ENCODE measurements at places on chromosomes 2 and 18.

GRCh38 chr2:199443589-199444130, 14.1 kb downstream of the SATB2 start:
- DNase-seq, result no peak

DNA sequence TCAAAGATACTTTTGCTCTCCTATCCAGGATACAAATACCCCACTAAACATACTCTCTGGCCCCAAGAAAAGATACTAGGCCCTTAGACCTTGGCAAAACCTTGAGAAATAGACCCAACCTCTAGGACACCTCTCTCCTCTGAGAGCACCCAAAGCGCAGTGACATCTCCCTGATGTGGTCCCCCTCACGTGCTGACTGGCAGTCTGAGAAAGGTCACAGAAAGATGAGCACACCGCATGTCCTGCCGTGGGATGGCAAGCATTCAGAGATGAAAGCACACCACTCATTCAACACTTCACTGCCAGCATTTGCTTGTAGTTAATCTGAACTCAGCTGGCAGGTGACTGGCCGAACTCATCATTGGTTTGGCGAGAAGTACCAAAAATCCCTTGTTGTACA, 6.1 kb upstream of the TBC1D8 start:
- DNase-seq, result no peak

DNA sequence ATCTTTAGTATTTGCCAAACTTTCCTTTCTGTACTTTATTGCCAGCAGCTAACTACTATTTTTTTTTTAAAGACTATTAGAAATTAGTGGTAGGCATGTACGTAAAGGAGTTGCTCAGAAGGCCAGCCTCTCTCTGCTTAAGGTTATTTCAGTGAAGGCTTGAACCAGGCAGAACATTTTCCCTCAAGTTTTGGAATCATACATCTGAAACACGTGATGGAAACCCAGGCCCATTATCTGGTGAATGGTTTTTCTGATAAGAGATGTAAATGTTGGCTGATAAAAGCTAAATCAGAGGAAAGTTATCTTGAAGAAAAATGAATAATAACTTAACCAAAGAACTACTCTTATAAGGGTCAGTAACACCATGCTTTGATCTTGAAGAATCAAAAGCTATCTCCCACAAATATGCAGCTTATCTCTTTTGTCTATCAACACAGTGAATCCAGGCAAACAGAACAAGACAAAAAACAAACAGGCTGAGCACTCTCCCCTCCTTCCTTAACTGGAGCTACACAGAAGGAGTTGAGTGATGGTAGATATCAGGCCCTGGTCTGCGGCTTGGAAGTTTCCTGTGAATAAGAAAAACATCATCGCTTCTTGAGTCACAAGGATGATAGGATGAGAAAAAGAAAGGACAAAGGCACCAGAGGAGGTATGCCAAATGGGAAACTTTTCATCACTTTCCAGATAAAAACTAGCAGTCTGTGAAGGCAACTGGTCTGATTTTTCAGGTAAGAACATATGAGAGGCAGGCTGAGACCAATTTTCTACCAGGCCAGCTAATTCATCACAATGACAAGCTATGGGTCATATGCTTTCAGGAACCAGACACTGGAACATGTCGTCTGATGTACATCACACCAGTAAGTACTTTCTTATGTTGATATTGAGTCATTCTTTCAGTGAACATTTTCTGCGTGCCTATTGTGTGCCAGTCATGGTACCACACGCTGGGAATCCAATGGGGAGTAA, 88.4 kb upstream of the STK17B start:
- peak; percentile 78 for DNase-seq

GRCh38 chr18:9494778-9495331, 19.5 kb downstream of the RALBP1 start:
- DNase-seq, result no peak

DNA sequence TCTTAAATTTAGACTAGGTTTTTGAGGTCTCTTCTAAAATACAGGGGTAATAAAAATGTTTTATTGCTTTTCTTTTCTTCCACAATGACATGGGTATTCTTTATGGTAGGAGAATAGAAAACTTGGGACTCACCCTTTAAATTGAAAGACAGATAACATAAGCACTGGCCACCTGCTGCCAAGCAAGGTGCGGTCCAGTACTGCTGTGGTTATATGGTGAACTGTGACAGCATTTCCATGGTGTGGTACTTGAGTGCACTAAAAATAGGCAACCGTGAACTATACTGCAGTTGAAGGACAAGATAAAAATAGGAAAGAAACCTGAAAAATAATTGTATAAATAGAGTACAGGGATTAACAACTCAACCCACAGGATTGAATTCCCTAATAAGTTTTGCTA, 54.4 kb upstream of the GRB14 start:
- no peak for DNase-seq

DNA sequence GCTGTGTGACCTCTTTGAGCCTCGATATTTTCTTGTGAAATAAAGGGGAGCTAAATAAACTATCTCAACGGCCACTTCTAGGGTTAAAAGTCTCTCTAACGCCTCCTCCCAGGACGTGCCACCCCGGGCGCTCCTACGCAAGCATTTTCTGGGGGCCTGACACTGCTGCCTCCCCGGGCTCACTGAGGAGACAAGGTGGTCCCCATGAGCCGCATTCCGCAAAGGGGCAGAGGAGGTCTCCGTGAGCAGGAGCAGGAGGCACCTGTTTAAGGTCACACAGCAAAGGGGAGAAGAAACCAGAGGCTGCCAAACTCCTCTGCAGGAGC, 913 bp upstream of the WNT10A start:
- DNase-seq, result no peak

DNA sequence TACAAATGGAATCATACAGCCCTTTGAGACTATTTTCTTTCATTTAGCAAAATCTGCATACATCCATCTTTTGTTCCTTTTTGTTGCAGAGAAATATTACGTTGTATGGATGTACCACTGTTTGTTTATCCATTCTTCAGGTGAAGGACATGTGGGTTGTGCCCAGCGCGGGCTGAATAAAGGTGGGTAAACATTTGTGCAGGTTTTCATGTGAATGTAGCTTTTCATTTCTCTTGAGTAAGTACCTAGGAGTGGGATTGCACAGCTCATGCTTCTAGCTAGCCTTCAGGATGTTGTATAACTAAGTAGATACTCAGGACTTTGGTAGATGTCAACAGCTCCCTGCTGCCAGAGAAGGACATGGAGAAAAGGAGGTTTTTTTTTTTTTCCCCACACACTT, 50.6 kb upstream of the SPRED2 start:
- no peak for DNase-seq

- peak; percentile 60 for DNase-seq
Measured at GRCh38 chr18:27921392-27921791, 255.5 kb downstream of the CDH2 start.

- no peak for DNase-seq
Measured at GRCh38 chr2:46347648-46348280, 50.6 kb downstream of the EPAS1 start.

- no peak for DNase-seq
Measured at GRCh38 chr2:96663829-96664228, 21.3 kb downstream of the FER1L5 start.

- no peak for DNase-seq
Measured at GRCh38 chr2:217000406-217000805, 140.5 kb upstream of the TNP1 start.

DNA sequence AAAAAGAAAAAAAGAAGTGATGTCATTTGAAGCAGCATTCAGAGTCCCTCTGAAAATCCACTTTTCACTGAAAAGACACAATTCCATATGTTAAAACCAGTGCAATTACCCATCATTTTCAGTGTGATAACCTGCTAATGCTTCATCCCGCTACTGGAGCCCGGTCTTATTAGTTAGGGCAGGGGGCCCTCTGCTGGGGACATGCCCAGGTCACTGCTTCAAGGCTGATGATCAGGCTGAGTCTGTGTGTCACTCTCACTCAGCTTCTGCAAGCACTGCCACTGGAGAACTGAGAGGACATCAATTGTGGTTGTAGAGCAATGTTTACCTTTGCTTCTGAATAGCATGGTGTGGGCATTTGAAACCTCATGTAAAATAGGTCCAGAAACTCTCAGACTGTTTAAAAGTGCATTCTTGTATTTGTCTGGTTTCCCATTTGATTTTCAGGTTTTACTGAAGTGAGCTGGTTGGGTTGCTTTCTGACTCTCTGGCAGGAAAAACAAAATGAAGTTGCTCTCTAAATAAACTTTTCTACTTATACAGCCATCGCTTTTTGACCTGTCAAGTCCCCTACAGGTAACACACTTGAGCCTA, 49.2 kb upstream of the NXPH2 start:
- DNase-seq, result peak; percentile 59

DNA sequence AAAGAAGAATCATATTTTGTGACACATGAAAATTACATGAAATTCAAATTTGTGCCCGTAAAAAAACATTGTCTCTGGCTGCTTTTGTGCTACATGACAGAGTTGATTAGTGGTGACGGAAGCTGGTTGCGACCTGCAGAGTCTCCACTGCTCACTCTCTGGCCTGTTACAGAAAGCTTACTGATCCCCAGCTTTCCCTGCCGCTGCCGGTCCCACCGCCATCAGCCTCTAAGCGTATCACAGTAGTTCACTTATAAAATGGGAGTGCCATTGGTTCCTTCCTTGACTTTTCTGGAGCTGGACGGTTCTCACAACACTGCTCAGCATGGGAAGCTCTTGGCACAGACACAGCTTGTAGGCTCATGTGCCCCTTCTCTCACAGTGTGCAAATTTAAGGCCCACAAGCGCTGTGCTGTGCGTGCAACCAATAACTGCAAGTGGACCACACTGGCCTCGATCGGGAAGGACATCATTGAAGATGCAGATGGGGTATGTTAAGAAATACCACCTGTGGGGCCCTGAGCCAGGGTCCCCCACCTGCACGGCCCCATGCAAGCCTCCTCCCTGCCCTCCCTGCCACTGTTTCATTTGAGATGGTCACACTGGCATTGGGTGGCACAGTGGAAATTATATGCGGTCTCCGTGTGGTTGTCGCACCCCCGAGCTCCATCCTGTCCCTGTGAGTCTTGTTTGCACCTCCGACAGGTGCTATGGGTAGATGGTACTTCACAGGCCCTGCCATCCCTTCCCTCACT, 81.3 kb downstream of the DGKD start:
- no peak for DNase-seq

DNA sequence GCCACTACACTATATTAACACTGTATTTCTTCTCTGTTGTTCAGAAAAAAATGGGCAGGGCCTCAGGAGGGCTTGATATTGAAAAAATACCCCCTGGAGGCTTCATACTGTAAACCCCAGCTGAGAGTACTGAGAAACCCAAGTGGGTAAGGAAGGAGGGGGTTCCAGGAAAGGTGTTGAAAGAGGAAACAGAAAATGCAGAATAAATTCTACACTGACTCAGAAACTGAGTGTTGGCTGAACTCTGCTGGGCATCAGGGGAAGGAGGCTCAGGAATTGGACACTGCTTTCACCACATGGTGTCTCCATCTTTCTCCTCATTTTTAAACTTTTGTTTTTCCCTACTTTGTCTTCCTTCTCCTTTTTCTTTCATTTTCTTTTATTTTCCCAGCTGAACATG, 253.7 kb downstream of the DYM start:
- DNase-seq, result peak; percentile 61

- DNase-seq, result no peak
Measured at GRCh38 chr2:179900655-179901054, 39.2 kb upstream of the ZNF385B start.

DNA sequence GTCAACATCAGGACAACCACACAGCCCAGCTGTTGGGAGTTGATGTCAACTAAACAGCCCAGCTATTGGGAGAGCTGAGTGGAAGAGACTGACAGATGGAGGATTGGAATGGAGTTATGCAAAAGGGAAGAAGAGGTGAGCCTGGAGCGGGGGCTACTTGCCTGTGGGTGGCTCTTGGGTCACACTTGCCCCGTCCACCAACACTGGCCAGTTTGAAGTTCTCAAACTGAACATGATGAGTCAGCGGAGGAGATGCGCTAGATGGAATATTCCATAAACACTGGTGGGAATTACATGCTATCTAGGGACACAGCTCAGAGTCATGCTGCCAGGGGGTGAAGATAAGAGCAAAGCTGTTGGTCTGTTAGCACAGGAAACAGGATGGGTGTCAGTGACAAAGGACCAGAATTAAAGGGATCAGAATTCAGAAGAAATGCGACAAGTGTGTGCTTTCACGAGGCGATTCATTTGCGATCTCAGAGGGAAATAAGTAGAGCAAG, 33.2 kb upstream of the AGAP1 start:
- no peak for DNase-seq

- no peak for DNase-seq
Measured at GRCh38 chr2:190181123-190181669, 118.7 kb upstream of the MSTN start.

DNA sequence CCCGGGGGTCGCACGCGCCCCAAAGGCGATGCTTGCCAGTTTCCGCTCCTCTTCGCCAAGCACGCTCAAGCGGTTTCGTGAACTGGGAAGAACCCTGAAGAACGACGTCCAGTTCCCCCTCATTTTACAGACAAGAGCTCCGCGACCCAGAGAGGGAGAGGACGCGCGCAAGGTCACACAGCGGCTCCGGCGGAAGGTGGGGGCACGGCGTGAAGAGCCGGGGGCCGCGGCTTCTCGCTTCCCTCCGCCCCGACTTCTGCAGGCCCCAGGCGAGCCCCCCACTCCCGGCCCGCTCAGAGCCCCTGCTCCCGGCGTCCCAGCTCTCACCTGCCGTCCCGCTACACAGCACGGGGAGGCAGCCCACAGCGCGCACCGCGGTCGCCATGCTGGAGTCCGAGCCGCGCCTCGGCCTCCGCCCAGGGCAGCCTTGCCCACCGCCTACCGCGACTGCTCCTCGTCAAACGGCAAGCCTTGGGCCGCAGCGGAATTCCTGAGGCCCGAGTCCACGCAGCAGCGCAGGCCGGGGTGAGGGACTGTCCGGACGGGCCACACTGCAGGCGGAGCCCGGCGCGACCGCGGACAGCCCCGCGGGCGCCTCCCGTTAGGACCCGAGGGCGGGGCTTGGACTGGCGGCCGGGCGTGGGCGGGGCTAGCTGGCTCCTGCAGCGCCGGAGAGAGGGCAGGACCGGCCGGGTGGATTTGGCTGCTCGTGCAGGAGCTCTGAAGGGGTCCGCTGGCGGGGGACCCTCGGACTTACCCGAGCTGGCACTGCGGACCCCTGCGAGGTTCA, at the start of gene MRPS5:
TSS of gene MRPS5 (minus strand) at position 402 of the 790 bp plus-strand sequence. CDS start at position 385, 17 bp downstream.
- peak; percentile 91 for DNase-seq

DNA sequence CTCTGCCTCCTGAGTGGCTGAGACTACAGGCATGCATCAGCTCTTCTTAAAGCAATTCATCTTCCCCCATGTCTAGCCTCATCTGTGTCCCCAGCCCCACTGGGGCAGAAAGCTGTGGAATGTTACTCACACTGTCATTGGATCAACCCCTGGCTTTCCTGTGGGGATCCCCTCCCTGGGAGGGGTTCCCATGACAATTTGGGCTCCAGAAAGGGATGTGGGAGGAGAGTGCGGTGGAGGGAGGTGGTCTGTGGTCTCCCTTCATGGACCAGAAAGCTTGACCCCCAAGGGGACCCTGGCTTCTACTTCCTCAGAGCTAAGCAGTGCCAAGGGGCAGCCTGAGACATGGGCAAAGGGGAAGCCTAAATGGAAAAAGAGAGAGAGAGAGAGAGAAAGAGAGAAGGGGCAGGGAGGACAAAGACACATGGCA, 1.3 kb downstream of the NGEF start:
- DNase-seq, result no peak

- no peak for DNase-seq
Measured at GRCh38 chr2:14722904-14723570, 90.5 kb downstream of the LRATD1 start.

Measured in astrocyte of the hippocampus (primary cell).